ENCODE measurements at places on chromosomes 13 and 19.

DNA sequence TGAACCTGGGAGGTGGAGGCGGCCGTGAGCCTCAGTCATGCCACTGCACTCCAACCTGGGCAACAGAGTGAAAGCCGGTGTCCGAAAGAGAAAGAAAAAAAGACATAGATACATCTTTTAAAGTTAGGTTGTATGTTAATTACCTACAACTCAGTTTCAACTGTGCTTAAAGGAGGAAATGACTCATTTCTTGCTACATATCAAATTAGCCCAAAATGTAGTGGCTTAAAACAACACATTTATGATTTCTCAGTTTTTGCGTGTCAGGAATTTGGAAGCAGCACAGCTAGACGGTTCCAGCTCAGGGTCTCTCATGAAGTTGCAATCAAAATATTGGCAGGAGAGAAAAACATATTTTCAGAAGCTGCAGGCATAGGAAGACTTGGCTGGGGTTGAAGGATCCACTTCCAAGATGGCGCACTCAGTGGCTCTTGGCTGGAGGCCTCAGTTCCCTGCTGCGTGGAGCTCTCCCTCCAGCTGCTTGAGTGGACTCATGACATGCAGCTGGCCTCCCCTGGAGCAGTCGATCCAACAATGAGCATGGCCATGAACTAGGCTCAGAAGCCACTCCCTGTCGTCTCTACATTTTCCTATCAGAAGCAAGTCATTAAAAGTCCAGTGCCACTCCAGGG, 7.1 kb downstream of the LDLR start:
- DNase-seq: no peak

DNA sequence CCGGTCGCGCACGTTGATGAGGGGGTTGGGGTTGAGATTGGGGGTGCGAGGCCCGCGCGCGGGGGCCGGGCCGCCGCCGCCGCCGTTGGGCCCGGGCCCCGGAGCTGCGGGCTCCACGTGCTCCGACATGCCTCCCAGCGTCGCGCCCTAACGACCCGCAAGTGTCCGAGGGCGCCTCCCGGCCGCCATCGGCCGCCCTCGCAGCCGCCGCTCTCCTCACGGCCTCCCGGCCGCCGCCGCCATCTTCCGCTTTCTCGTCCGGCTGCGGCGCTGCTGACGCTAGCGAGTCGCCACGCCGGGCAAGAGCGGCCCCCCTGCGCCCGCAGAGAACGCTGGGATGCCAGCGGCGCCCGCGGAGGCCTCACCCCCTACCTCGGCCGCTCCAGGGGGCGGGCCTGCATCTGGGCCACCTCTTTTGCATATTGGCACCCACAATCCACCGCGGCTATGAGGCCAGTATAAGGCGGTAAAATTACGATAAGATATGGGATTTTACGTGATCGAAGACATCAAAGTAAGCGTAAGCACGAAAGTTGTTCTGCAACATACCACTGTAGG, at the start of gene TMEM259:
Gene TMEM259, minus strand, starts transcription at position 256 of the 558 bp plus-strand sequence. Its CDS starts 127 bp downstream, at position 129.
- peak; percentile 94 for DNase-seq

- DNase-seq: no peak
These were observed 81.2 kb downstream of the TRPC4 start for GRCh38 chr13:37788346-37788745.

DNA sequence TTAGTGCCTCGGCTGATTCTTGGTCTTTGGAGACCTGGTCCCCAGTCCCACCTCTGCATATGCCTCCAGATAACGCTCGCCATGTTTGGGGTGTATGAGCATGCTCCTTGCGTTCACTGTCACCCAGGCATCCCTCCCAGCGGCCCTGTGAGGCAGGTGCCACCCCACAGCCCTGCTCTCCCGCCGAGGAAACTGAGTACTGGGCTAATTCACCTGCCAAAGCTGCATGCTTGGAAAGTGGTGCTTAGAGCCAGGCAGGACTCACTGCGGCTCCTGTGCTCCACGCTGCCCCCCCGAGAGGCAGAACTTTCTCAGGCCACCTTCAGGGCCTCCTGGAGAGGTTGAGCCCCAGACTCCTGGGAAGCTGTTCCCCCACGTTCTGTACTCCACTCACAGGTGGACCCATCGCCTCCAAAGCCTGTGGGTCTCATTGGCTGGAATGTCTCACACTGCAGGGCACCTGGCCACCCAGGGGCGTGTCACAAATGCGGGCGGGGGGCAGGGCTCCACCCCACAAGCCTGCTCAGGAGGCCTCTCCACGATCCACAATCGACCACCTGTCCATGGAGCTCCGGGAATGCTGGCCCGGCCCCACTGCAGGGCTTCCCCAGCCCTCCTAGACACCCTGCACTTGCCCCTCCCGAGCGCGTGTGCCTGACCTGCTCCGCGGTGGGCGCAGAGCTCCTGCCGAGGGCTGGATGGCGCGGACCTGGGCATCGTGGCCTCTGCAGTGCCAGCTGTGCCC, 64.6 kb downstream of the ATP11A start:
- DNase-seq: no peak

DNA sequence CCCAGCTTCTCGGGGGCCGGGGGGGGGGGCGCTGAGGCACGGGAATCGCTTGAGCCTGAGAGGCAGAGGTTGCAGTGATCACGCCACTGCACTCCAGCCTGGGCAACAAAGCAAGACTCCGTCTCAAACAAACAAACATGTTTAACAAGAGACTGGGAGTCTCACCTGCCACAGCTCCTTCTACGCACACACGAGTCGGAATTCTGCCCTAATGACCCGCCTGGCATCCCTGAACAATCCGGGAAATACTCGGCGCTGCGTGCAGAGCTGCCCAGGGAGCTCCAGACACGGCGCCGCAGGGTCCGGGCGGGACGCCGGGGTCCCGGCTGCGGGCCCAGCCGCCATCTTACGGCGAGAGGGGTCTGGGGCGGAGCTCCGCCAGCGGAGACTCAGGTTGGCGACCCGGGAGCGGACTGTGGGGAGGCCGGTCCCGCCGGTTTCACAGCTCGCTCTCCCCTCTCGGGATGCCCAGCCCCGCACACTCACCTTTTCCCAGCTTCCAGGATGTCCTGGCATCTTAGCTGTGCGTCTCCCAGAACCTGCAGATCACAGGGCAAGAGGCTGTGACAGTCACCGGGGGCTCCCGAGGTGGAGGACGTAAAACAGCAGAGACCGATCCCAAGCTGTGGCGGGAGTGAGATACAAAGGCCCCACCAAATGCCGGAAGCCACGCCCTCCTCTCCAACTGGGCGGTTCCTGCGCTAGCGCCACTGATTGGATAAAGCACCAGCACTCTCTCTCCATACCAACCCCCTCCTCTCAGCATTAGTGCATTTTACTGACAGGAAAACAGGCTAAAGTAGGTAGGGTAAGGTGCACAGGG, 23.6 kb upstream of the ZNF724 start:
- peak; percentile 89 for DNase-seq

GRCh38 chr13:26112843-26113242, 61.0 kb upstream of the SHISA2 start:
- DNase-seq: no peak

DNA sequence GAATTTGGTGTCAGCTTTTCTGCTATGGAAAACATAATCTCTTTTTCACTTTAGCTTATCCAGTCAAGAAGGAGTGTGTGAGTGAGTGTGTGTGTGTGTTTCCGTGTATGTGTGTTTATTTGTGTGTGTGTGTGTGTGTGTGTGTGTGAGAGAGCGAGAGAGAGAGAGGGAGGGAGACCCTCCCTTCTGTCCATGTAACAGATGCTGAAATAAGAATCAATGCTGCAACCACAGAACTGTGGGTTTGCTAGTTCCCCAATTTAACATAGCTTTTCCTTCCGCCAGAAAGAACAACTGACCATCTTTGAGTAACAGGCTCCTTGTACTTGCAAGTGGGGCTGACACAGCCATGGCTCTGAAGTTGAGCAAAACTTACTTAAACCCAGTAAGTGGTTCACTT, 5.2 kb downstream of the LCP1 start:
- DNase-seq: no peak

DNA sequence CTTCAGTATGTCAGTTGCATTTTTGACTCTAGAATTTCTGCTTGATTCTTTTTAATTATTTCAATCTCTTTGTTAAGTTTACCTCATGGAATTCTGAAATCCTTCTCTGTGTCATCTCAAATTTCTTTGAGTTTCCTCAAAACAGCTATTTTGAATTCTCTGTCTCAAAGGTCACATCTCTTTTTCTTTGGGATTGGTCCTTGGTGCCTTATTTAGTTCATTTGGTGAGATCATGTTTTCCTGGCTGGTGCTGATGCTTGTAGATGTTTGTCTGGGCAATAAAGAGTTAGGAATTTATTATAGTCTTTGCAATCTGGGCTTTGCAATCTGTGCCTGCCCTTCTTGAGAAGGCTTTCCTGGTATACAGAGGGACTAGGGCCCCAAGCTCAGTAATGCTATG, 18.5 kb upstream of the KBTBD7 start:
- no peak for DNase-seq

- DNase-seq: no peak
These were observed 8.9 kb downstream of the AP1M1 start for GRCh38 chr19:16206637-16207036.
